Common myeloid progenitor, CD34-positive (primary cell): ENCODE measurements at places on chromosomes 4 and X.
A peak's percentile ranks its signal among the peaks of the same experiment; 100 is the strongest.

DNA sequence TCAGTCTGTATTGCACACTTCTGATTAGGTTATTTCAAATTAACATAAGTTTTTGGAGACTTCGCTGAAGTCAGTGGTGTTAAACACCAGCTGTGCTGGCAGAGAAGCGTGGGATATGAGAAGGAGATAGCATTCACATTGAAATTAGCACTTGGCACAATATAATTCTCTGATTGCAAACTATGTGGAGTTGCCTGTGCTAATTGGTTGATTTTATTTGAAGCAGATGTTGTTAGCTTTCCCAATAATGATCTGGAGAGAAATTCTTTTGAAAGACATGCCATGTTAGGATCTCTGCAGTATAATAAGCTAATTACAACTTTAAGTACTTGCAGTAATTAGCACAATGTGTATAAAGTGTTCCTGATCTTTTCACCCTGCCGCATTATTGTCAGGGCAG lies 367.4 kb upstream of the ARX start:
- DNase-seq, result no peak

GRCh38 chr4:164977243-164978164 lies at the start of gene TRIM61:
Gene TRIM61 (minus strand): TSS chr4:164977657. CDS start chr4:164970002, 7,655 bp downstream.
- peak; percentile 85 for DNase-seq

GRCh38 chrX:9866633-9867032 lies 80.4 kb downstream of the SHROOM2 start:
- no peak for DNase-seq

DNA sequence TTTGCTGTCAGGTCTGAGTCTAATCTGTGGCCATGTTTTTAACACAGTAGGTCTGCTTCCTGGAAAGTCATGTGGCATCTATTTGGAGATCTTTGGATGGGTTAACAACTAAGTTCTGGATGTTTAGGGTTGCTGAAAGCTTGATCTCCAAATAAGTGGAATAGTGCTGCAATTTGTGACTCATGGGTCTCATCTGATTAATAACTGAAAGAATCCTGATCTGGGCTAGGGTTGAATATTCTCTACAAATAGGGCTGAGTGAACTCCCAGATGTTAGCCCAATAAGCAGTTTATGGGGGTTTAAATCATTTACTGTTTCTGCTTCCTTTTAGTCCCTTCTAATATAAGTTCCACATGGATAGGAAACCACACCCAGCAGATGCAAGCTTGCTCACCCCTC lies 23.1 kb downstream of the CT47C1 start:
- DNase-seq, result no peak

DNA sequence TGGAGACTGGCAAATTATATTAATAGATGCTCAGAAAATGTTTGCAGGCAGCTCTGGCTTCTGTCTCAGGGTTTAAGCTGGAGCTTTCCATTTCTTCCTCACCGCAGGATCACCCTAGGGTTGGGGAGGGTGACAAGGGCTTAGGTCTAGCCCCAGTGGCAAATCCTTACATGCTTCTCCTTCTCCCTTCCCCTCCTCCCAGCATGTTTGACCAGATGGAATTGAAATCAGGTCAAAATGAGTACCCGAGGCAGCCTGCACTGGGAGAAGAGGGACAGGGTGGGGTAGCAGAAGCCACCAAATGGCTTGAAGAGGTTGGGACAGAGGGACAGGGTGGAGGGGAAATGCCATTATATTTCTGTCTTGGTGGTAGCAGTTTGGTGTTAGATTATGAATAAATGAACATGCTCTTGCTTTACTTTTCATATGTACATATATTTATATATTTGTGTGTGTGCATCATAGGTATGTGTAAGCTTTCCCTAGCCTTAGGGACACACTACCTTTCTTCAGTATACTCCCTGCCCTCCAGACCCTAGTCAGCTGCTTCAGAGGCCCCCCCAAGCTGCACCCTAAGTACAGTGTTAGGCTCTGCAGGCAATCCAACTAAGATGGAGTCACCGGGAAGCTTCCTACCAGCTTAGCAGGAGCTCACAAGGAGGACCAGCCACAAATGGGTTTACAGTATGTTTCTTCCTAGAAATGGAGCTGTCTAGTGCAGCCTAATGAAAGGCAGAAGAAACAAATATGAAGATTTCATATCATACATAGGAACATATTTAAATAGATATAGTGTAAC lies 1.8 kb downstream of the TMEM35A start:
- no peak for DNase-seq

- no peak for DNase-seq
These were observed 230.3 kb downstream of the APBB2 start for GRCh38 chr4:40984051-40984450.

- peak; percentile 24 for DNase-seq
These were observed 141.9 kb downstream of the THOC2 start for GRCh38 chrX:123590842-123591486.

DNA sequence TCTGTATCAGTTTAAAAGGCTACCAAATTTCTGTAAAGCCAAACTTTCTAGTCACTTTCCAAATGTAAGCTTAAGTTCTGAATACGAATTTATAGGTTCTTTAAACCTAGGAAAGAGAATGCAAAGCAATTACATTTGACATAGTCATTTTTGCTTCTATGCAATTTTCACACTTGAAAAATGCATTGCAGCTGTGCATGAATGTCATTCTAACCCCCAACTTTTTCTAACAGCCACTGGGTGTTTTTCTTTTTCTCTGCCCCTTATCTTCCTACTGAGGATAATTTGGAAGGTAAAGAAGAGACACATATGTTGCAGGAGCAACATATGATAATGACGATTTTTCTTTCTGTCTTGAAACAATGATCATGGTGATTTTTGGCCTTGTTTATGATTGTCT lies 537.5 kb downstream of the SPRY1 start:
- no peak for DNase-seq

GRCh38 chr4:139849219-139849618 lies 183.6 kb downstream of the MGST2 start:
- no peak for DNase-seq

- no peak for DNase-seq
These were observed 47.4 kb downstream of the FREM3 start for GRCh38 chr4:143653031-143653430.

- no peak for DNase-seq
These were observed 49.2 kb upstream of the HDAC8 start for GRCh38 chrX:72621625-72622485.

GRCh38 chr4:52701207-52701606 lies 42.1 kb upstream of the USP46 start:
- DNase-seq, result no peak

GRCh38 chr4:165563851-165564250 lies 185.0 kb downstream of the CPE start:
- no peak for DNase-seq

DNA sequence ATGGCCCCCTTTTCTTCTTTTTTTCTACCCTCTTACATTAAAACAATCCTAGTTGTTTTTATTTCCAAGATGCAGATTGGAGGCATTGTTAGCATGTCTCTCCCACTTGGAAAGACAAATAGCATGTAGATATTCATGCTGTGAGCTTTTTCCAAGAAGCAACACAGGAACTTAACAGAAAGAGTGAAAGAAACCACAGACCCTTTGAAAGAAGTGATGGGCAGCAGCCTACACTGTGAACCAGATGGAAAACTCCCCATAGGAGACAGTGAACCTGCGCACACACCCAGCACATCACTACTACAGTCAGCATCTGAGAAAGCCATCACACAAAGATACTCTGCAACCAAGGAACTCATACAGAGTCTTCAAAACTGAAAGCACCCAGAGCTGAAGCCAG lies 17.8 kb downstream of the CT47C1 start:
- no peak for DNase-seq

DNA sequence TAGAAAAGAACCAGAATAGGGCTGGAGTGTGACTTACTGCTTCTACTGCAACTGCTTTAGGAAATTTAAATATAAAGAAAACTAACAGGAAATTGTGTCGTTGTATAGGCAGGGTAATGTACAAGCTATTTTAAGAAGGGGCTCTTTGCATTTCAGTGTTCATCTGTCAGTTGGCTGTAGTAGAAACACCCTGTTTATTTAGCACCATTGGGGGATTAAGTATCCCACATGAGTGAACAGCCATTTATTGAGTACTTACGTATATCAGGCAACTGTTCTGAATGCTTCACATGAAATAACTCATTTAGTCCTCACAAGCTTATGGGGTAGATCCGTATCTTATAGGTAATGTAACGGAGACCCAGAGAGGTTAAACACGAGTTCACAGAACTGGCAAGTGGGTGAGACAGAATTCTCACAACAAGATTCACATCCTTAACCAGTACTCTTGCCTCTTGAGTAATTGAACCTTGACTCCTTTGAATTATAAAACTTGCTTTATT lies 23.9 kb downstream of the STIM2 start:
- no peak for DNase-seq

- no peak for DNase-seq
These were observed 1329.2 kb upstream of the PCDH7 start for GRCh38 chr4:29390921-29391320.

DNA sequence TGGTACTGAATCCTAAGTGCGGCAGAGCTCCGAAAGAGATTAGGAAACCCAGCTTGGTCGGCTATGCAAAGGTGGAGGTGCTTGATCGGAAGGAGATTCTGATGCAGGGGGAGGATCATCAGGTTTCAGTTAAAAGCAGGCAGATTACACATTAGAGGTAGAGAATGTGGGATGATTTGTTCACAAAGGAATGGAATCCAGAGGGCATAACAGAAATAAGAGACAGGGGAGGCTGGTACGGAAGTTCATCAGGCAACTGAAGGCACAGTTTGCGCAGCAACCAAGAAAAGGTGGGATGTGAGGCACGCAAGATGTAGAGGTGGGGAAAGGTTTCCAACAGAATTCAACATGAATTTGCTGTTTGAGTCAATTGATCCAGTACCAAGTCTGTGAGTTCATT lies 424 bp upstream of the ZNF330 start:
- DNase-seq, result no peak

DNA sequence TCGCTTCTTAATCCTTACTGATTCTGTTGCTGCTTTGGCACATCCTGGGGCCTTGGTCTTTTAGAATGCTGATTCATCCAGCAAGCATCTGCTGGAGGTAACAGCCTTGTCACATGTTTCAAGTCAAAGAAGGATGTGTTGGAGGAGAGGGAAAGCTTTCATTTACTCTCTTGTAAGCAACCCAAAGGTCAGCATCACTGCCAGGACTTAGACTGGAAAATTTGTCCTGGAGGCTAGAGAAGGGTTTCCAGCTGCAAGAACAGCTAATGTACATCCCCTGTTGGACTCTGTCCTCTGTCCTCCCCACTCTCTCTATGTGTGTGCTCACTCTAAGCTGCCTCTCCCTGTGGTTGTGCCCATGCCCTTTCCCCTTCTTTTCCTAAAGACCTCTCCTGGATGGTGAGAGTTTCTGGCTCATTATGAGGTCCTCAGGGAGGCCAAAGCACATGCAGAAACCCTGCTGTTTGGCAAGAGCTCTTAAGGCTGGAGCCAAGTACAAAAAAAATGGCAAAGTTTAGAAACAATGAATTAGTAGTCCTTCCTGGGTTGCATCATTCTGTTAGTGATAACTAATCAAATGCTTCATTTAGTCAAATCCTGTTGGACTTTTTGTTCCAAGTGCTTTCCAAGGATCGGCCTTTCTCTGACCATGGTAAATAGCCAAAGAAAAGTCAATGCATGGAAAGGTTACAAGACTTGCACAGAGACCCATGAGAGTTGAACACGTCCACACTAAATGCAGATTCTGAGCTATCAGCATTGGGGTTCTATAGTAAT lies 13.4 kb upstream of the SRPX start:
- no peak for DNase-seq

GRCh38 chr4:21752616-21753015 lies 196.0 kb downstream of the KCNIP4 start:
- DNase-seq, result no peak

DNA sequence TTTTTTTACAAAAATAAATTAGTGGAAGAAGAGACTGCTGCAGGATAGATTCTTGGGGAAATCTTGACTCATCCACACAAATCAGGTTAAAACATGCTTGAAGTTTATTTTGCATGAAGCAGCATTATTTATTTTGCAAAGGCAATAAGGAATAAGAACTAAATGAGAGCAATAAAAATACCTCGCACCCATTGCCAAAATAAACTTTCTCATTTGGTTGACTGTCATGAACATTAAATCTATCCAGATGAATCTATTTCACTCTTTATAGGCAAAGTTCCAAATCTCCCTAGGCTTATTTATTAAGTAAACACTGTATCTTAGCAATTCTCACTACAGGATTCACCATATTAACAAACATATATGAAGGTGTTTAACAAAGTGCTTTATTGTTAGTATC lies 58.9 kb downstream of the HOPX start:
- DNase-seq, result no peak

DNA sequence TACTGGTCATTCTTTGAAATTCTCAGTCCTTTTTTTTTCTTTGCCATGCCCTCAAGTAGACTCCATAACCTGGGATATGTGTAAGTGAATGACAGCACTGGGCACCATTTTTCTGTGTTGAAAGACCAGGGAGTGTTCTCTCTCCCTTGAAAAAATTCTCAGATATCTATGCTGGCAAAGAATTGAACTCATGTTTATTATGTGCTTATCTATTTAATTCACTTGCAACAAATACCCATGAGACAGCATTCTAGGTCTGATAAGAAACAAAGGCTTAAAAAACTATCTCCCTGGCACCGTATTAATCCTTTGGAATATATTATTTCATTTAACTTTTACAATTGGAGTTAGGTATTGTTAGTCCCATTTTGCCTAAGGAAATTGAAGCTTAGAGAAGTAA lies 36.7 kb downstream of the LARP7 start:
- DNase-seq, result no peak
